ENCODE measurements at places on chromosomes 7 and 10.

DNA sequence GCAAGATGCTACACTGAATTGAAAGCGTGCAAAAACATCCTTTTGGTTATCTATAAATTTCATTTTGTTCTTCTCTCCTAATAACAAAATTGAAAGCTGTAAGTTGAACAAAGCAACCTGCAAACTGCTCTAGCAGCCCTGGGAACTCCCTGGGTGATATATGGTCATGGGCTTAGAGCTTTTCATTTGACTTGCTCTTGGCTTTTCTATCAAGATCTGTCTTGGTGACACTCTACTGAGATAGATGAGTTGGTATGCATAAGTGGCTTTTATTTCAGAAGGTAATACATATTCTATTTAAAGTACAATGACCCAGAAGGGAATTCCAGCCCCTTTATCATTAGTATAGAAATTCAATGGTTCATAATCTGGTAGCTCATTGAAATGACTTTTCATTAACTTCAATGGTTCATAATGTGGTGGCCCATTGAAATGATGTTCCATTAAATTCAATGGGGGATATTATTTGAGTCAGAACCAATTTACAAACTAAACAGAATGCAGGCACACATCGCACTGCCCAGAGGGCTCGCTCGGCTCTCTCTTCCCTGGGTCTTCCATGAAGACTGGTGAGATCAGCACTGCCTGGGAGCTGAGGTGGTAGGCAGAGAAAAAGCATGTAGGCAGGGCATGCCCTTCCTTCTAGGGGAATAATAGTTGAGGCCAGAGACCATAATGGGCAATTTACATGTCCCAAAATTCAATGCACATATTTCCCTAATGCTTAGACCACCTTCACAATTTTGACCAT lies 10.1 kb upstream of the KCNMA1 start:
- no peak for DNase-seq

DNA sequence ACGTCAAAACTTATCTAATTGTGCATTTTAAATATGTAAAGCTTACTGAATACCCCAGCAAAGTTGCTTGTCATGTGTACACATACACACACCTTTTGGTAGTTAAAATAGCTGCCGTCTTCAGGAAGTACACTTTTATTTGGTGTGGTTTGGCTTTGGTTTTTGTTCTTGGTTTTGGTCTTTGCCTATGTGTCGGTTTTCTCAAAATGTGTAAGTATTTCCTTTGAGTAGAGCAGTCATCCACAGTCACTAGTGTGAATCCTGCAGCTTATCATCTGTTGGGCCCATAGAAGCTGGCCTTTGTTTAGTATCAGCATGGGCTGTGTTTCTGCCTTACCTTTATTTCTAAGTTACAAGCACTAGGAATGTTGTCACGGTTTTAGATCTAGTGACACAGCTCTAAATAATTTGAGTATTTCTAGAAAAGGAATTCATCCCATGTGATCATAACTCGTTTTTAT lies 35.3 kb downstream of the NET1 start:
- DNase-seq, result no peak

DNA sequence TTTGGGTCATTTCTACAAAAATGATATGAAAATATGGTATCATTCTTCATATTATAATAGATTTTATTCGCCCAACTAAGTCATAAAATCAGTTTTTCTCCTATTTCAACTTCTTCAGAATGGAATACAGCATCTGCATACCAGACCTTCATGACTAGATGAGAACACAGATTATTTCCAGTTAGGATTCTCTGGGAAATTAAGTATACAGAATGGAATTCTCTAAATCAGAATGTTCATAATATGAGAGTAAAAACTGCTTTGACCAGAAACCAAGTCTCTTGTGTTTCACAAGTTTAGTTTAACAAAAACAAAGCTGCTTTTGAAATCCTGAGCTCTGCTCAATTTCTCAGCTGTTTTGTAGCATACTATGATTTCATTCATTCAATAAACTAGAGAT lies 160.3 kb upstream of the SEMA3A start:
- DNase-seq, result no peak

- peak; percentile 76 for DNase-seq
These were observed 58.1 kb upstream of the ST8SIA6 start for GRCh38 chr10:17512341-17513001.

GRCh38 chr10:104268405-104268712 lies 625 bp upstream of the GSTO2 start:
- no peak for DNase-seq

DNA sequence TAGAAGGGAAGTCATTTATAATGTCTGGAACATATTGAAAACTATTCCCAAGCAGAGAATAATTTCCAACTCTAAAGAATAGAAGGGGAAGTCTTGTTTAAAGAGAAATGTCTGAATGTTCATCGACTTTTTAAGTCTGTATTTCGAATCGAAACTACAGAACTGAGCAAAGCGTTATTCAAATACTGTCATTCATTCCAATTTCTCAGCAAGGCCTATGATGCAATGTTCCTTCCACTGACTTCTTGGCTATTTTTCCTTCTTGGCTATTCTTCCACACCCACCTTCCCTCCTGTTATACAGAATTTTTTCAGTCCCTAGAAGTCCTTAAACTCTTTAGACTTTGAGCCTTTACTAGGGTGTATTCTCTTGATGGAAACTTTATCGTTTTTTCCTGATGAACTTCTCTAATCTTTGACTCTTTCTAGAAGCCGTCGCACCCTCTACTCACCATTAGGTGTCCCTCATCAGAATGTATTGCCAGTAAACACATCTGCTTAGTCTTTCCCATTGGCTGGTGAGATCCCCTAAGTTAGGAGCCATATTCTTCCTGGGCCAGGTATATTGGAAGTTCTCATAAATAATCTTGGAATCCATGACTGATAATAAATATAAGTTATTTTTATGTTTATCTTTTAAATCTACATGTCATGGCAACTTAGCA lies 235.7 kb upstream of the CCDC6 start:
- no peak for DNase-seq

DNA sequence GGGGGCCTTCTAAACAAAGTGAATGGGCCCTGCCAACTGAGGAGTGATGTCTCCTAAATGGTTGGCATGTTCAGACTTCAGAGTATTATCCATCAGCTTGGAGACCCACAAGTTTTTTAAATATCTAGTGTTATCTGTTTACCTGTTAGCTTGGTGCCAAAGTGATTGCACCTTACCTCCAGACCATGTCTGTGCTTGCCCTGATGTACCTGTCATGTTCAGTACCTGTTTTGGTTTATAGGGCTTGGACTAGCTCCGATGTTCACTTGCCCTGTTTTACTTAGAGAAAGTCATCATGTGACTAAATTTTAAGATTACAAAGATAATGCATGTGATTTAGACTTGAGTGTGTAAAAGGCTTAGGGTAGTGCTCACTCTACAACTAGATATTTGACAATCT lies 67.7 kb downstream of the CNNM2 start:
- no peak for DNase-seq

DNA sequence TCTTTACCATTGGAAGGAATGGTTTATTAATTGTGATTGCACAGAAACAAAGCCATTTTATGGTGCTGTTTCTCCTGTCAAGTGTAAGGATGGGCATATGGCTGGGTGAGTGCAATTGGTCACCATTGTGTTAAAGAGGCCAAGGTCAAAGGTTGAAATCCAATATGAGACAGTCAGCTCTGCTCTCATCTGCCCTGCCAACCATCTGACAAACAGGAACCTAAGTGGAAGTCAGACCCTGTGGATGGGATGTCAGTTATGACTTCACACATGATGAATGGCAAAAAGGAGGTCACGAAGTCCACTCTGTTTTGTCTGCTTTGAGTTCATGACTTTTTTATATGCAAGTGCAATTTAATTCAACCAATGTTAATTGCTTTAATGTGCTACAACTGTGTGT lies 172.7 kb upstream of the TMEM229A start:
- no peak for DNase-seq

GRCh38 chr10:1268831-1269230 lies 212.6 kb downstream of the WDR37 start:
- DNase-seq, result no peak

GRCh38 chr7:104206841-104207240 lies 972 bp downstream of the ORC5 start:
- DNase-seq, result no peak

GRCh38 chr10:71729161-71729636 lies 9.6 kb upstream of the C10orf105 start:
- no peak for DNase-seq

DNA sequence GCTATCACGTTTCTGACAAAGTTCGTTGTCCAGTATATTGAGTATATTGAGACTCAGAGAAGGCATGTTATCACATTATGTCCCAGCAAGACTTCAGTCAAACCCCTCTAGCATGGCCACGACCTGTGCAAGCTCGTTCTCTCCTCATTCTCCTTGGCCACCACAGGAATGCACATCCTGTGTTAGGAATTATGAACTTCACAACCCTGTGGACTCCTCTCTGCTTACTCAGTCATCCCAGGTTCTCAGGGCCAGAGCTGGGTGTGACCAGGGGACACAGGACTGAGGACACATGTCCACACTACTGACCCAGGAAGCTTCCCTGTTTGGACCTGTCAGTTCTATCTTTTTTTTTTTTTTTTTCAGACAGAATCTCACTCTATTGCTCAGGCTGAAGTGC lies 4.4 kb downstream of the SH2D4B start:
- no peak for DNase-seq

- no peak for DNase-seq
These were observed 111.2 kb downstream of the AOAH start for GRCh38 chr7:36613031-36613614.

DNA sequence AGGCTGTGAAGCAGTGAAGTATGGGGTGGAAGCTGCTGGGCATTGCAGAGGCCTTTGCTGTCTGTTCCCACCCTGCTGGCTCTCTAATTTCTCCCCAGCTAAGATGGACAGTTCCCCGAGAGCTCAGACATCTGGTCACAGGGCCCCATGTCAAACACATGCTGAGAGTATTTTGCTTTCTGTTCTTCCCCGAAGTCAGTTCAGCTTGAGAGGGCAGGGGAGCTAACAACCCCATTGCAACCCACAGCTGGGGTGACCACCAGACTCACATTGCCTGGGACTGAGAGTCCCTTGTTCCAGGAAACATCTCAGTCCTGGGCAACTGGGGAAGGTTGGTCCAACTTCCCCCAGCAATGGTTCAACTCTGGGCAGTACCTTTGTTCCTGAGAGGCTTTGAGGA lies 52.8 kb downstream of the ABCA13 start:
- DNase-seq, result no peak

- no peak for DNase-seq
These were observed 324.9 kb downstream of the AGMO start for GRCh38 chr7:15236952-15237351.

GRCh38 chr10:29542723-29543122 lies 92.0 kb downstream of the SVIL start:
- DNase-seq, result no peak

DNA sequence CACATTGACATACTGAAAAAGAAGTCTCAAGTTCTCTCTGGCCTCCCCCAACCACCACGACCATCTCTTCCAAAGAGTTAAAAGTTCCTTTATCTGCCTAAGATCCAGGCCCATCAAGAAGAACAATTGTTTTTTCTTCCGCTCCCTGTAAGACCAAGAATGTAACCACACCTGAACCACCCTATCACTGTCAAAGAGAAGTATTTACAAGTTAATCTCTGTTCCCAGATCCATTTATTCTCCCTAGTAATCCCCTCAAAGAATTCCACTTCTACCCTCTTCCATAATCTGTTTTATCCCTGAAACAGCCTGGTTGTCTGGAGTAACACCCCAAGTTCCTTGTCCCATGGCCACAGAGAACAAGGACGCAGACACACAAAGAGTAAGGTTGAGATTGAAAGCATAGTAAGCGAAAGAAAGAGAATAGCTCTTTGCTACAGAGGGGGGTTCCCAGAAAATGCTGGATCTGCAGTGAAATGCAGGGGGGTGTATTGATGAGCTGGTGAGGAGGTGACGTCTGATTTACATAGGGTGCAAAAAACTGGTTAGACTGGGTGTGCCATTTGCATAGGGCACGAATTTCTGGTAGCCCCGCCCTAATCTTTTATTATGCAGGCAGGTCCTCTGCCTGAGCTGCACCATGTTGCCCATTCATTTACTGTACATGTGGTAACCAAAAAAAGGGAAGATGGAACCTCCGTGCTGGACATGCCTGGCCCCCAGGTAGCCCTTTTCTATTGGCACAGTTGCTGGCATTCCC lies 122.0 kb downstream of the SKIDA1 start:
- no peak for DNase-seq

DNA sequence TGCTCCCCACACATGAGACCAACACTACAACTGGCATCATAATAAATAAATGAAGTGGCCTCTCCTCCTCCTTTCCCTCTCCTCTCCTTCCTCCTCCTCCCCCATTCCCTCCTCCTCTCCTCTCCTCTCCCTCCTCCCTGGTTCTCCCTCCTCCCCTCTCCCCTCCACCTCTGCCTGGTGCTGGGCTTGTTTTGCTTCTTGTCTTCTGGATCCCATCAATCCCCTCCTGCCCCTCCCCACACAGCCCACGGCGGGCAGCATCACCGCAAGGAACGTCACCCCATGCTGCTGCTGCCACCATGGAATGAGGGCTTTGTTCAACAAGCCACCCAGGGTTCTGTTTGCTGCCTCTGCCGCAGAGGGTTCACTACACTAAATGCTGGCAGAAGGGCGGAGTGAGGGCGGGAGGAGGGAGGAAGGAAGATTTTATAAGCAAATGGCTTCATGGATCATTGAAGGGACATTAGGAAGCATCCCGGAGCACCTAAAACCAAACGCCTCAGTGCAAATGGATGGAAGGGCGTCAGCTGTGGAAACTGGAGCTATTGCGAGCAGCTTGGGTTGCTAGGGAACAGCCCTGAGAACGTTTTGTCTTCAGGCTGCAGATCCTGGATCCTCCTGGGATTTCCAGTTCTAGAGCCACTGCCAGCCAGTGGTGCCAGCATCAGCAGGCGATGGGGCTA lies 379.7 kb upstream of the ZMIZ1 start:
- DNase-seq, result no peak

DNA sequence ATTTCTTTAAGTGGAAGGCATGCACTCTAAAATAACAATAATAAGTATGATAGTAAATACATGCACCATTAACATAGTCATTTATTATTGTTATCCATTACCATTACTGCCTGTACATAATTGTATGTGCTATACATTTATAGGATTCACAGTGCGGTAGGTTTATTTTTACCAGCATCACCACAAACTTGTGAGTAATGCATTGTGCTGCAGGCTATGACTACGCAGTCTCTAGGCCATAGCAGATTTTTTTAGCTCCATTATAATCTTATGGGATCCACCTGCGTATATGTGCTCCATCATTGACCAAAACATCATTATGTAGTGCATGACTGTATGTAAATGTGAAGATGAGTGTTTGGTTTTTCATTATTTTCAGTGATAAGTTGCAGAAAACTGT lies 160.0 kb downstream of the LRRC4 start:
- no peak for DNase-seq
